ENCODE measurements at places on chromosomes 4 and X. TPM values are rescaled to one million over a fixed set of nuclear protein-coding genes. Genes with fewer than 3 reads are reported as not detected.

DNA sequence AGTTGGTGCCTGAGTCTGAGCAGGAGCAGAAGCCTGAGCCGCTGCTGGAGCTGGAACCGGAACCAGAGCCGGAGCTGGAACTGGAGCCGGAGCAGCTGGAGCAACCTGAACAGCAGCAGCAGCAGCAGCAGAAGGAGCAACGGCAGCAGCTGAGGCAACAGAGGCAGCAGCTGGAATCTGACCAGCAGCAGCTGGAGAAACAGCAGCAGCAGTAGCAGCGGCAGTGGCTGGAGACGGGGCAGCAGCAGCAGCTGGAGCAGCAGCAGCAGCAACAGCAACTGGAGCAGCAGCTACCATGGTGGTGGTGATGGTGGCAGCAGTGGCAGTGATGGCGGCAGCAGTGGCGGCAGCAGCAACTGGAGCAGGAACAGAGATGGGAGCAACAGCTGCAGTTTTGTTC lies 61.5 kb downstream of the AMOT start:
- DNase-seq: no peak

GRCh38 chr4:44720371-44720770 lies 6.0 kb downstream of the GNPDA2 start:
- DNase-seq: no peak

The EDA gene
- 0.06 TPM for polyA plus RNA-seq

- no peak for DNase-seq
Observed at GRCh38 chr4:140609548-140610425, 41.0 kb upstream of the UCP1 start.

- no peak for DNase-seq
Observed at GRCh38 chr4:149409555-149409962, 406.1 kb downstream of the IQCM start.

DNA sequence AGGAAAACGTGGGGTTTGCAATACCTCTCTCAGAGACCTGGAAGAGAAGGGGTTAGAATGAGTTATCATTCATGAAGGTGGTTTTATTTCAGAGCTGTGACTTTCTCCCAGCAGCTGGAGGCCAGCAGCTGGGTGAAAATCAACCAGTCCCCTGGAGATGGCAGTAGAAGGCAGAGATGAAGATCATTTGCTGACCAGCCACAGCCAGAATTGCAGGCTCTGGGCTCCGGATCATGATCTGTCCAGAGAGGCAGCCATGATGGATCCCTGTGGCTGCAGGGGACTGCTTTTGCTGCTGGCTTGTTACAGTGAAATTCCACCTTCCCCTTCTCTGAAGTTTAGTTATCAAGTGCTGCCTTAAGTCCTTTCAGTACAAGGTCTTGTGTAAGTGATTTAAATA lies 46.9 kb upstream of the TAB3 start:
- DNase-seq: no peak
